Right lobe of liver (tissue), 6 donors: ENCODE measurements at places on chromosomes 11 and 22.

- no peak for DNase-seq
Observed at GRCh38 chr11:86949995-86950660, 5.1 kb downstream of the FZD4 start.

DNA sequence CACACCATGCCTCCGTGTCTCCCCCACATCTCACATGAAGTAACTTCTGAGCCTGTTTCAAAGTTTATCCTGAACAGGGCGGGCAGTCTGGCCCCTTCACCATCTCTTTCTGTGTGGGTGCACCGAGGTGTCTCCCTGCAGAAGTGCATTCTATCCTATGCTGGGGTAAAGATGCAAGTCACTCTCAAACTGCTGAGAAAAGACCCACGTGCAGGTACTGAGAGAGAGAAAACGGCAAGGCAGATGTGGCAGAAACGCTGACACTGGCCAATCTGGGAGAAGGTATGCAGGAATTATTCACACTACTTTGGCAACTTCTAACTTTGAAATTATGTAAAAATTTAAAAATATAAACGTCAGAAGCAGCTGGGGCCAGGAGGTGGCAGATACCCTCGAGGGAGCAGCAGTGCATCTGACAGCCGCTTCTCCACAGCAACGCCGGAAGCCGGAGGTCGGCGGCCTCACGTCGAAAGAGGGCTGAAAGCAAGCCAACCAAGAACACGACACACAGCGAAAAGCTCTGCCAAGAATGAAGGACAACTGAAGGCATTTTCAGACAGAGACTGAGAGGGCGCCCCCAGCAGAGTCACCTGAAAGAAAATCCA, 34.2 kb upstream of the MOB2 start:
- DNase-seq: no peak

GRCh38 chr11:119612814-119613213, 116.2 kb downstream of the NECTIN1 start:
- no peak for DNase-seq

DNA sequence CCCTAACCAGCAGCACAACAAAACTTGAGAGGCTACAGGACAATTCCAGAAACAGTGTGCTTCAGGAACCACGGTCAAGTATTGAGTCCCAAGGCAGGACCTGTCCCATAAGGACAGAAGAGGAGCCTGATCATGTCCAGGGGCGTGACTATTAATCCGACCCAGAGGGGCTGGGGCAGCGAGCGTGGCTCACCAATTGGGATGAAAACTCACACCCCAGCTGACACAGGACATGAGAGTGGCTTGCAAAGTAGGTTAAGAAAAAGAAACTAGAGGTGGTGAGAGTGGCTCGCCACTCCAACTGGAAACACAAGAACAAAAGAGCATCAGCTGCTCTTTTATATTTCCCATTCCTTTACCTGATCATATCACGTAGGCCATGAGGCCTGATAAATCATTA, 16.0 kb upstream of the FEZ1 start:
- DNase-seq: no peak

- DNase-seq: no peak
Observed at GRCh38 chr22:44783581-44783980, 31.2 kb downstream of the ARHGAP8 start.

DNA sequence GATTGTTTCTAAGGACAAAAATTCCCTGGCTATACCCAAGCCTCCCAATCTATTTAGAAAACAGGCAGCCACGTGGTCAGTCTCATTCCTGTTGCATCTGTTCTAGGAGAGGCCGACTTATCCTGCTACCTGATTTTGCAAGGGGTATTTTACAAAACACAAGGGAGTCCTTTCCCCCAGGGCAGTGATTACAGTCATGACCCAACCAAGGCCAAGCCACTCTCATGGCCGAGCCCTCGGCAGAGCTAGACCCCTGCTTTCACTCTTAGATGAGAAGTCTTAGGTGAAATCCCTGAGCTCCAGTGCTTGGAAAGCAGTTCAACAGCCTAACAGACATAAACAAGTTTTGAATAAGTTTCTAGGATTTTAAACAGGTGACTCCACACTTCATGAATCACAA, 89.0 kb upstream of the PITPNB start:
- DNase-seq: no peak
